BE2C (cell line): ENCODE measurements at places on chromosomes 7 and 10.
A peak's percentile ranks its signal among the peaks of the same experiment; 100 is the strongest.

- DNase-seq: no peak
Observed at GRCh38 chr10:17214971-17215781, 12.9 kb upstream of the VIM start.

- DNase-seq: no peak
Observed at GRCh38 chr7:128103498-128104107, 72.4 kb upstream of the LRRC4 start.

DNA sequence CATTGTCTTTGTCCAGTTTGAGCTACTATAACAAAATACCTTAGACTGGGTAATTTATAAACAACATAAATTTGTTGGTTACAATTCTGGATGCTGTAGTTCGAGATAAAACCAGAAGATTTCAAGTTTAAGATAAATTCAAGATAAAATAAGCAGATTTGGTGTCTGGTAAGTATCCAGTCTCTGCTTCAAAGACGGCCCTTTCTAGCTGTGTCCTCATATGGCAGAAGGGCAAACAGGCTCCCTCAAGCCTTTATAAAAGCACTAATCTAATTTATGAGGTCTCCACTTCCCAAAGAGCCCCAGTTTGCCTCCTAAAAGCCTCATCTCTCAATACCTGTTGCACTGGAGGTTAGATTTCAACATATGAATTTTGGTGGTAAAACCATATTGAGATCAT lies 31.1 kb upstream of the SGCE start:
- DNase-seq: no peak

DNA sequence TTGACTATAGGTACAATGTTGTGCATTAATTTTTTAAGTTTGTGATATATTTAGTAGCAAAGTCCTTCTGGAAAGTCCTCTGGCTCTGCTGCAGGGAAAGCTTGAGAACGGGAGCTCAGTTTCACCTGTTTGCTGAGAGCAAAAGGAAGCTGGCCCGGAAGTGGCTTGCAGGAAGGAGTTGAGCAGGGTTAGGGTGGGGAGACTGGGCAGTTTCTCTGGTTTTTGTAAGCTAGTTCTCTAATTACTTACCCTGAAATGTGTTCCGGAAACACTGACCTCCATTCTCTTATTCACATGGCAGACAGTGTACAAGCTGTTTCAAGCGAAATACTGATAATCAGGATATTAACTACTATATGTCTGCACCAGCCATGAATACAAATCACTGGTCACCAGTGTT lies 22.3 kb downstream of the MAP3K8 start:
- no peak for DNase-seq

DNA sequence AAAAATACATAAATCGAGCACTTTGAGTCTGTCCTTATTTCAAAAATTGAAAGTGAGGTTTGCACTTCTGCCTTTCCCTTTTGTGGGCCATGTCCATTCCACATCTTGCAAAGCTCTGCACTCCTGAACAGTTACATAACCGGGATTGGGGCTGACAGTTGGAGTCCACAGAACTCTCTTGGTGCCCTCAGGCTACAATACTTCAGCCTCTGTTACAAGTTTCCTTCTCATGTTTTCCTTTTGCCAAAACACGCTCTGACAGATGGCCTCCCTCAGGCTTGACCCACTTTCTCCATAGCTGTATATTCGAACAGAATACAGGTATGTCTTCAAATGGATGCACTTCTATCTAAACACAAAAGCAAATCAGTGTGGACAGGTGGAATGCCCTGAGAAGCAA lies 335.9 kb downstream of the WDR37 start:
- no peak for DNase-seq

DNA sequence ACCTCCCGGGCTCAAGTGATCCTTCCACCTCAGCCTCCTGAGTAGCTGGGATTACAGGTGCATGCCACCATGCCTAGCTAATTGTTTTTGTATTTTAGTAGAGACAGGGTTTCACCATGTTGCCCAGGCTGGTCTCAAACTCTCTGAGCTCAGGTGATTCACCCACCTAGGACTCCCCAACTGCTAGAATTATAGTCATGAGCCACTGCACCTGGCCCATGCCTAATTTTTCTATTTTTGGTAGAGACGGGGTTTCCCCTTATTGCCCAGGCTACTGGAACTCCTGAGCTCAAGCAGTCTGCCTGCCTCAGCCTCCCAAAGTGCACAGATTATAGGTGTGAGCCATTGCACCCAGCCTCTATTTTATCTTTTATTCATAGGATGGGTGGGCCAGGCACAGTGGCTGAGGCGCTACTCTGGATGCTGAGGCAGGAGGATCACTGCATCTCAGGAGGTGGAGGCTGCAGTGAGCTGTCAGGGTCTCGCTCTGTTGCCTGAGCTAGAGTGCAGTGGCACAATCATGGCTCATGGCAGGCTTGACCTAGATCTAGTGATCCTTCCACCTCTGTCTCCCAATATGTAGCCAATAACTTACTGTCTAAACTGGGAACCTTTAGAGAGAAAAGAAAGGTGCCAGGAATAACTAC lies 31.3 kb upstream of the STOX1 start:
- DNase-seq: no peak

DNA sequence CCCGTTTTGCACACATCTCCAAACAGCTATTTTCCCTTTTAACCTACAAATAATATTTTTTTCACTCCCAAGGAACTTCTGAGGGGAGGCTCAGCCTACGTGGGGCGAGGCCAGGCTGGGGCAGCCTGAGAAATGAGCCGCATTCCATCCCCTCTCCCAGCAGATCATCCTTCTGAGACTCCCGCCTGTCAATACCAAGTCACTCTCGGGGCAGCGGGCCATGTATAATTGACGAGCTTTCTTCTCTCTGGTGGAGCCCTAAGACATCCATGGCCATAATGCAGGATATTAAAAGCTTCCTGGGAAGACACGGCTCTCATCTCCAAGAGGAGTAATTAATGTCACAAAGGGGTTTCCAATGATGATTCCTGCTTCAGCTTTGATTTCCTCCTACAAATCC lies 37.8 kb upstream of the CHST15 start:
- DNase-seq: no peak

DNA sequence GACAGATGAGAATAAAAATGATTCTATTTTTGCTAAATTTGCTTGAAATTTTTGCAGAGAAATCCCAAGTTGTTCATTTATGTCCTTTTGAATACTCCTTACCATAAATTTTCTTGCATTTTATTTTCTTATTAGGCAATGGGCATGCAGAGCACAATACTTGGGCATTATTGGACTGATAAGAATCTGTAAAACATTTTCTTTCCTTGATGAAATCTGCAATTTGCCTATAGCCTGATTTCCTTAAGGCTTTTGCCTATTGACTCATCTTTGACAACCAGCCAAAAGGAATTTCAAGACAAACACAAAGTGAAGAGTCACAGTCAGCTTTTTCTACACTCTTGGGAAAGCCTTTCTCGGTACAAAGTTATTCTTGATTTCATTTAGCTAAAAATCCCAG lies 30.5 kb upstream of the GNAT3 start:
- no peak for DNase-seq

DNA sequence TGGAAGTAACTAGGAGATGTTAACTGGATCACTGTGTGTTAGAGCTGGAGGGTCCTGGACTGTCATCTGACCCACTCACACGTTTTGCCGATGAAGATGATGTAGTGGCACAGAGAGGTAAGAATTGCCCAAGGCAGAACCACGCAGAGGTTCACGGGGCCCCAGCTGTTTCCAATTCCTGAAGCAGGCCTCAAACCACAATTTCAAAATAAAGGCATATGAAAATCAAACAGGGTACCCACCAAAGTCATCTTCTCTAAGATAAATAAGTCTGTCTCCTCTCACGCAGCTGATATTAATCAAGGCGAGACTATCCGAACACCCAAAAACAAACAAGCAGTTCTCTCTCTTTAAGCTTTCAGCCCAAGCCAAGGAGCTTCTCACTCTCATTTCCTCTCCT lies 113.3 kb upstream of the JCAD start:
- no peak for DNase-seq

DNA sequence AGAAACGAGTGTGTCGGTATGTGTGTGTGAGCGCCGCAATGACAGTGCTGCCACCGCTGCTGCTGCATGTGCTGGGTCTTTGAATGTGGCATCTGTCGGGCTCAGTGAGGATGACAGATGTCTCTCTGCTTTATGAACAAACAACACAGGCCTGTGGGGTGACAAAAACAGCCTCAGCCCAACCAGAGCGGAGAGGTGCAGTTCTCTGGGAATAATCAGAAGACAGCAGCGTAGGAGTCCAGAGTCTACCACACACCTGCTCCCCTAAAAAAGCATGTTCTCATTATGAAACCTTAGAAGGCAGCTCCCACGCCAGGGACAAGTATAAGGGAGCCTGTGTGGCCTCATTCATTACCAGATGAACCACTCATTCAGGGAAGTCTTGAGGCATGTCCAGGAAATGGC lies 278.3 kb downstream of the KCNMA1 start:
- no peak for DNase-seq

- DNase-seq: no peak
Observed at GRCh38 chr10:5532307-5532605, 7.5 kb downstream of the CALML3 start.

GRCh38 chr10:124565565-124566221 lies 104.1 kb downstream of the LHPP start:
- no peak for DNase-seq

DNA sequence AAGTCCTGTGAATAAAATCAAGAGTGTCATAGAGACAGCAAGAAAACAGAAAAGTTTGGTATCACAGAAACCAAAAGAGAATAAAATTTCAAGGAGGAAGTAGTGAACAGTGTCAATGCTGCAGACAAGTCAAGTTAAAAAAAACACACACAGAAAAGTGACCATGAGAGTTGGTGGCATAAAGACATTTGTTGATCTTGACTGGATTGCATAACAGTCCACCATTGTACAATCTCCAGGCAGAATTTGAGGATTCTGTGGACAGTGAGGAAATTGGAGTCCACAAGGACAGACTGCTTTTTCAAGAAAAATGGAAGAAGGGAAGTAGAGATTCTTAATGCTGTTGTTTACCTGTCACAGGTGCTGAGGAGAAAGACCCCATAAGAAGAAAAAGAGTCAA lies 412.5 kb downstream of the PLXDC2 start:
- no peak for DNase-seq

GRCh38 chr10:59779756-59780533 lies 26.7 kb upstream of the MRLN start:
- no peak for DNase-seq

GRCh38 chr10:119620241-119621077 lies 23.7 kb upstream of the TIAL1 start:
- DNase-seq: no peak

- DNase-seq: no peak
Observed at GRCh38 chr10:58830697-58831096, 318.0 kb downstream of the BICC1 start.

- no peak for DNase-seq
Observed at GRCh38 chr7:158167373-158167772, 420.2 kb downstream of the PTPRN2 start.

DNA sequence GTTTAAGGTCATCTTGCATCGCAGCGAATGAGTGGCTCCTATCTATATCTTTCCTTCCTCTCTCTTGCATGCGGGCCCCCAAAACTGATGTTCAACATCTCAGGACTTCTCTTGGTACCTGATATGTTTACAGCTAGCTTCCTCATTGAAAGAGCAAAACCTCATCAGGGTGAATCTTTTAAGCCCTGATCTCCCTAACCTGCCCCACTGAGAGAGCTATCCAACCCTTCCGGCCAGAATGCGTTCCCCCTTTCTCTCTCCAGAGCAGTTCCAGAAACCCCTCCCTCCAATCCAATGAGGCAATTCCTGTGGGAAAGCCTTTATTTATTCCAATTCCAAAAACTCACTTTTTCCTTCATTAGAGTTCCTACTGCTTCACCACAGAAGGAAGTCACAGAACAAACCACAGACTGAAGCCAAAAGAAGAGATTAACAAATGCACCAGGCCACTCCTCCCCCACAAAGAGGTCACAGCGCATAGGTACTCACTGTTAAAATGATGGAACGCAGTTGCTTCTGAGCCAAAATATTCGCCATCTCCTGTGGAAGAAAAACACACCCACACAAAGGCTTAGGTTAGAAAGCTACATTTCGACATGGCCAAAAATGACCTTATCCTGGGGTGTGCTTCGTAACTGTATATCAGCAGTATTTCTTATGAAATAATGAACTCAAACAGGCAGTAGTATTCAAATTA lies 232.4 kb downstream of the ELMO1 start:
- no peak for DNase-seq

GRCh38 chr10:117926491-117926890 lies 120.2 kb downstream of the RAB11FIP2 start:
- DNase-seq: no peak

GRCh38 chr7:6340241-6340640 lies 67.8 kb upstream of the CYTH3 start:
- DNase-seq: no peak

GRCh38 chr7:147775516-147776284 lies 814.9 kb upstream of the C7orf33 start:
- DNase-seq: no peak

DNA sequence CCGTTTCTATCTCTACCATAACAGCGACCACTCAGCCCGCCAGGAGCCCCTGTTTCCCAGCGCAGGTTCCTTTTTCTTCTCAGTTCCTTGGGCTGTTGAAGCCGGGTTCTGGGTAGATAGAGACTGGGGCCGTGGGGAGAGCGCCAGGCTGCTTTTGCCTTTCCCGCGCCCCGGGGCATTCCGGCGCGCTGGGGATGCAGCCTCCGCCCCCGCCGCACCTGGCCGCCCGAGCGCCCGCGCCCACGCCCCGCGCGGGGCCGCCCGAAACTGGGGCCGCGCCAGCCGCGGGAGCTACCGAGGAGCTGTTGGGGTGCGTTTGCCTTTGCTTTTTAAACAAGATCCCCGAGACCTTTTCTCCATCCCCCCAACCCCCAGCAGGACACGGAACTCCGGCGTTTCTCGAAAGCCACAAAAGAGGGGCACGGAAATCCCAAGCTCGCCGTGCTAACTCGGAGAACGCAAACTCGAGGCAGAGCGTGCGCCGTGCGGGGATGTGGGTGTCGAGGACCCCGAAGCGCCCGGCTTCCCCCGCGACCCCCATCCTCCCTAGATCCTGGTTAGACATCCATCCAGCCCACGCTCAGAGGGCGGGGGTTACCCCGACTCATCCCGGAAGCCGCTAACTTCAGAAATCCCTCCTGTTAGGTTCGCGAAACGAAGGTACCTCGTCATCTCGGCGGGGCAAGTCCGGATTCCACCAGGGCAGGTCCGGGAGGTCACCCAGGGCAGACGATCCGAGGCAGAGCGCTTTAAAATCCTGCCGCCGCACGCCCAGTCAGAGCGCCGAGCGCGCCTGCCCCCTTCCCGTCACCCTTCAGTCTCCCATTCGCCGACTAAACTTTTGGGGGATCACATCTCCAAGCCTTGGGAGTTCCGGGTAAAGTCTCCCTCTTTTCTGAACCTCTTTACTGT lies 1.0 kb downstream of the GRM8 start:
- no peak for DNase-seq

DNA sequence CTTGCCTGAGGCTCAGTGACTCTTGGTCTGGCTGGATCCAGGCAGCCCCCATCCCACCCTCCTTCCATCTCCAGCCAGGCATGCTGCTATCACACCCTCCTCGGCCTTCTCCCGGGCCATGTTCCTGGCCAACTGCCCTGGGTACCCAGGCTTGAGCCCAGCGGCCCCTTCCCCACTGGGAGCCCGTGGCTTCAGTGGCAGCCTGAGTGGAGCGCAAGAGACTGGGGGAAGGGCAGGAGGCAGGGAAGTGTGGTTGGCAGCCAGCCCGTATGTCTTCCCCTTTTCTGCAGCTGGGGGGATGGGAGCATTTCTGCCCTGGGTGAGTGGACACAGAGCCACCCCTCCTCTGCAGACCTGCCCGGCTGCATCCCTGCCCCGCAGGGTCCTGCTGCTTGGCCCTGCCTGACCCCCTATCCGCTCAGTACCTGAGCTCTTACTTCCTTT lies 148.5 kb downstream of the ARHGAP22 start:
- peak; percentile 46 for DNase-seq

- DNase-seq: no peak
Observed at GRCh38 chr10:117007080-117007479, 2.1 kb upstream of the SHTN1 start.
